HFFc6 (cell line): ENCODE measurements at places on chromosomes 11 and 22. TPM values are rescaled to one million over a fixed set of nuclear protein-coding genes. Genes with fewer than 3 reads are reported as not detected.

- peaks cover 25% of the 10 kb centered on the region for H3K27me3 ChIP-seq
- peak within 1 kb of the TSS; percentile 36 for H3K27ac ChIP-seq
- H3K4me3 ChIP-seq: peak within 1 kb of the TSS; percentile 63
- H3K4me1 ChIP-seq: peaks cover 22% of the 10 kb centered on the region
- DNase-seq: peak; percentile 92
Measured at GRCh38 chr22:23838681-23839468, at the start of gene DERL3. Gene DERL3 (minus strand): TSS chr22:23839006. CDS start chr22:23838987, 19 bp downstream.

GRCh38 chr11:34335331-34335730 lies 22.5 kb downstream of the ABTB2 start:
- no peak for DNase-seq
- peaks cover 27% of the 10 kb centered on the region for H3K4me1 ChIP-seq
- H3K36me3 ChIP-seq: no peaks in the 10 kb centered on the region
- H3K4me3 ChIP-seq: no peak overlapping the region

DNA sequence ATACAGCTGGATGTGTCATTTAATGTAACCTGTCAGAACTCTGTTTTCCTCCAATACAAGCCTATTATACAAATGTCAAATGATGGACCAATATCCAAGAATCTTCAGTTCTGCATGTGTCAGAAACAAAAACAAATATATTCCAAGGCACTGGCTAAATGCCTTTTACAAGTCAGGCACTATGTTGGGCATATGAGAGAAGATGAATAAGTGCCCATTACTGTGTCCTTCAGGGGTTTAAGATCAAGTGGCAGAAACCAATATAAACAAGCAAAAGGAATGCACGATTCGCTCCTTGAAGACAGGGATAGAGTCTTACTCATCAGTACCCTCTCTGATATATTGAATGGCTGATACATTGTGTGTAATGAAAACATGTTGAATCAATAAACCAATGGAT lies 254.4 kb downstream of the TTC28 start:
- no peak for DNase-seq
- peaks cover 47% of the 10 kb centered on the region for H3K4me1 ChIP-seq
- no peak overlapping the region for H3K4me3 ChIP-seq

DNA sequence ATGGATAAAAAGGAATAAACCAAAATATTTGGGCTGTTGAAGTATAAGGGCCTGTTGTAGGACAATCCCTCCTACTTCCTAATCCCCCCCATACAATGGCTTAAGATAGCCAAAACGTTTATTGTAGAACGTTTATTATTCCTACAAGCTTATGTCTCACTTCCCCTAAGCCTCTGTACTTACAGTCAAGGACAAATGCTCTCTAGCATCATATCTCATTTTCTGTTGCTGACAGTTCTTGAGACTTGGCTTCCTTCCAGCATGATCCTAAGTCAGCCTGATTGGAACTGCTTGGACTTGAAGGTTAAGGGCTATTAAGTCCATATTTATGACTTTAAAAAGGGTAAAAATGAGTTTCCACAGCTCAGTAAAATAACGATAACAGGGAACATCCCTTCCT lies 8.8 kb downstream of the MISFA start:
- no peak overlapping the region for H3K27ac ChIP-seq
- H3K4me1 ChIP-seq: peaks cover 10% of the 10 kb centered on the region
- no peak overlapping the region for H3K4me3 ChIP-seq
- no peaks in the 10 kb centered on the region; the same call in 1 of the 2 replicates for H3K27me3 ChIP-seq
- peaks cover 20% of the 10 kb centered on the region for H3K36me3 ChIP-seq

The RFPL1 gene
- total RNA-seq: not detected in 3 replicates

The ANO3 gene
- 0.03 TPM in 1 of 2 replicates, not detected in the other for total RNA-seq
